Tongue (tissue), 3 donors: ENCODE measurements at places on chromosomes 13 and 19. TPM values are rescaled to one million over a fixed set of nuclear protein-coding genes. Genes with fewer than 3 reads are reported as not detected.

The NLRP7 gene
- total RNA-seq = not detected

DNA sequence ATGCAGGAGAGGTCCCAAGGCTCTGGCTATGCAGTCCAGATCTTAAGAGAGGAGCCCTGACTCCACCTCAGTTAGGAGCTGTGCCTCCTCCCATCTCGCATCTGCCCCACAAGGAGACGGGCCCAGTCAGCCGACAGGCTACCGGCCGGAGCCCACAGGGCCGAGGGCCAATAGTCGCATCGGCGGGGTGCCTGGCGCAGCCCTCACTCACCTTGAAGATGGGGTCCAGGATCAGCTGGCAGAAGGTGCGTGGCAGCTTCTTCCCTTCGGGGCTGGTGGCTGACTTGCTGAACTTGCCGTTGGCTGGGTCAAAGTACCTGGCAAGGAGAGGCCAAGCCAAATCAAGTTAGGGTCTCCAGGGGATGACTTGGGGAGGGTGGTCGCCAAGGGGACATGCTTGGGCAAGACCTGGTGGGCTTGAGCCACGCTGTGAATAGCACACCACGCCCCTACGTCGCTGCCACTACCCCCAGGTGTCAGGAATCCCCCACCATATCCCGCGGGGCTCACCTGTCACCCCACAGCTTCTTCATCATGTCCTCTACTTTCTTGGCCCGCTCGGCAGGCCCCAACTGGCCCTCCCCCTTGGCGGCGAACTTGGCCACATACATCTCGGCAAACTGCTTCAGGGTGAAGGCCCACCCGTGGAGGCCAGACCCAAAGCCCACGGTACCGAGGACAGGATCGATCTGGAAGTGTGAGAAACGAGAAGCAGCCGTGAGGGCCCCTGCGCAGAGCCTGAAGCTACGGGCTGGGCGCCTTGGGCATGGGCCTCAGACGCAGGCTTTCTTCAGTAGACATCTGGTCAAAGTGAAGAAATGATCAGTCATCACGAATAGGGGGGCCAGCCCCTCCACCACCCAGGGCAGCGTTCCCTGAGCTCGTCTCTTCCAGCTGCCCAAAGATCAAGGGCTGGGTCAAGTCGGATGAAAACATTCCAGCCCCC, 3.3 kb downstream of the EEF2 start:
- no peak for DNase-seq

GRCh38 chr13:23843436-23843835, 45.8 kb downstream of the MIPEP start:
- no peak for DNase-seq

DNA sequence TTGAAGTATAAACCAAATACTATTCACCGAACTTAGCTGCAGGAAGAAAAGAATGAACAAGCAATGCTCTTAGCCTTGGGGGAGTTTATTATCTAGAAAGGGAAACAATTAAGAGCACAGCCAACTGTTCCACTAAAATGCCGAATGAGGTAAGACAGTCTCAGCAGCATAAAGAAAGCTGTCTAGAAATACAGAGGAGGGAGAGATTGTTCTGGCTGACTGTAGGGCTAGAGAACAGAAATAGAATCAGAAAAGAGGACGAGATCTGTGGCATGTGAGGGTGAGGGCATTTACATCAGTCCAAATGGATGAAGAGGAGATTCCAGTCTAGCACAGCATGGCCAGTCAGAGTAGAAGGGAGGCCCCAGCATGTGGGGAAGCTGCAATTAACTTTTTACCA, 56.8 kb upstream of the TNFRSF19 start:
- no peak for DNase-seq

DNA sequence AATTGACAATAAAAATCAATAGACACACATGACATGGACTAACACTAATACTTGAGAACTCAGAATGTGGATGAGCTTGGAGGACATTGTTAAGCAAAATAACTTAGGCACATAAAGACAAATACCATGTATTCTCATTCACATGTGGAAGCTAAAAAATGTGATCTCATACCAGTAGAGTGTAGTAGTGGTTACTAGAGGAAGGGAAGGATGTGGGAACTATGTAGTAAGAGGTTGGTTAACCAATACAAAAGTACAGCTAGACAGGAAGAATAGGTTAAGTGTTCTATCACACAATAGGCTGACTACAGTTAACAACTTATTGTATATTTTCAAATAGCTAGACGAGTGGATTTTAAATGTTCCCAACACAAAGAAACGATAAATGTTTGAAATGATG, 415.8 kb upstream of the KLF12 start:
- DNase-seq = no peak

DNA sequence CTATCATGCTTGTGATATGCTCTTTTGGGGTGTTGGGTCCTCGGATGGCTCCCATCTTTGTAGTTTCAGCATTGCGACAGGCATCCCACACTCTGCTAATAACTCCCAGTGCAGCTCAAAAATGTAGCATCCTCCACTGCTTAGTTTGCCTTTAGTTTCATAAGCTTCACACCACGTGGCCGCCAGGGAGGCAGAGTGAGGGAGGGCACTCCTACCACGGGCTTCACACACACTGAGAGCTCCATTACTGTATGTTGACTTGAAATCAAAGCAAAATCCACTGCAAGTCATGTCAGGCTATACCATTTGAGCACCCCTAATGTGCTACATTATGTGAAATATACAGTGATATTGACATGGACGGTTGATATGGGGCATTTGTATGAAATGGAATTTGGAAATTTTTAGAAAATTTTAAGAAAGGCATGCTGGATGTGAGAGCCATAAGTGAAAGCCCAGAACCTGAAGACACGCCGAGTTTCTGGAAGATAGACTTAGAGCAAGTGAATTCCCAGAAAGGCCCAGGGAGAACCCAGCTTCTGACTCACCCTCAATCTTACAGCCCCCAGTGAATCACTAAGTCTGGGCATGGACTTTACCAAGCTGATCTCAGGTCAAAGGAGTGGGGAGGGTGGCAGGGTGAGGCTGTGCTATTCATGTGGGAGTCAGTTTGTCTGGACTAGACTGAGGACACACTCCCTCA, 94.1 kb downstream of the HSPH1 start:
- no peak for DNase-seq

GRCh38 chr13:93745884-93746283, 519.3 kb downstream of the GPC6 start:
- DNase-seq = no peak

- no peak for DNase-seq
These were observed 2218.8 kb downstream of the PCDH9 start for GRCh38 chr13:65011378-65011777.

- no peak for DNase-seq
These were observed 2.5 kb downstream of the KANK3 start for GRCh38 chr19:8340341-8341096.
